ENCODE measurements at places on chromosomes 7 and 10. TPM values are rescaled to one million over a fixed set of nuclear protein-coding genes. Genes with fewer than 3 reads are reported as not detected.

DNA sequence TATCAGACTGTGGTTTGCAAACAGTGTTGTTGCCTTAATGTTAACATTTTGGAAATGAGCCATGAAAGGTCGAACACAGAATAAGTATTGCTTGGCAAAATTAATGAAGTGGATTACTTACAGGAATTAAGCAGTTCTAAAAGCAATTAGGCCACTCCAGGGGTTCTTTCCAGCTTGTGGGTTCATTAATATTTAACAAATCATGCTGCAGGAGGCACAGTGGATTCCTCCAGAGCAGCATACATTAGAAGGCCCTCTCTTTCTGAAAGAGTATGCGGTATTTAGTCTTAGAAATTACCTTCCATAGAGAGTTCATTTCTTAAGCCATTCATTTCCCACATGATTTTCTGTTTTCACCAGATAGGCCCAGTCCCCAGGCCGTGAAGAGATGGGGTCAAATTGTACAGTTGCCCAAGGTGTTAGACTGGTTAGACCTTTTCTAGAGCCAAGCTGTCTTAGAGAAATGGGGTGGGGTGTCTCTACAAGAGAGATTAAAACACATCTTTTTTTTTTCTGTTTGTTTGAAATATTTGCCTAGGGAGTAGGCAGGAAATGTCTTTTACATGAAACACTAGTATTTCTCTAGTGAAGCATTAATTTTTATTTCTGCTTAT, 40.0 kb upstream of the AGR3 start:
- DNase-seq: no peak

DNA sequence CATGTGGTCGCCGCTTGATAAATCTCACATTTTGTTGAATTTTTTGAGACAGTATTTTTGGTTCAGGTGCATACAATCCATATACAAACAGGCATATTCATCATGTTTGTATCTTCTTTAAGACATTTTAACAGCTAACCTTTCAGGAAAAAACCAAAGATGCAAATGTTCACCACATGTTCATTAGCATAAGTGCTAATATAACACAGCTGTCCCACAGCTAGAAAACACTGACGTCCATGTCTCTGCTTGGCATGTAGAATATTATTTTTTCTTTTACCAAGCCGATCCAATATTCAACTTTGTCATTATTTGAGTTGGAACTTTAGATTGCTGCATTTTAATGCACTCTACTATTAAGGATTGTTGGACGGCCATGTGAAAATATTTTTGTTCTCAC, 31.2 kb downstream of the BMPER start:
- DNase-seq: no peak

DNA sequence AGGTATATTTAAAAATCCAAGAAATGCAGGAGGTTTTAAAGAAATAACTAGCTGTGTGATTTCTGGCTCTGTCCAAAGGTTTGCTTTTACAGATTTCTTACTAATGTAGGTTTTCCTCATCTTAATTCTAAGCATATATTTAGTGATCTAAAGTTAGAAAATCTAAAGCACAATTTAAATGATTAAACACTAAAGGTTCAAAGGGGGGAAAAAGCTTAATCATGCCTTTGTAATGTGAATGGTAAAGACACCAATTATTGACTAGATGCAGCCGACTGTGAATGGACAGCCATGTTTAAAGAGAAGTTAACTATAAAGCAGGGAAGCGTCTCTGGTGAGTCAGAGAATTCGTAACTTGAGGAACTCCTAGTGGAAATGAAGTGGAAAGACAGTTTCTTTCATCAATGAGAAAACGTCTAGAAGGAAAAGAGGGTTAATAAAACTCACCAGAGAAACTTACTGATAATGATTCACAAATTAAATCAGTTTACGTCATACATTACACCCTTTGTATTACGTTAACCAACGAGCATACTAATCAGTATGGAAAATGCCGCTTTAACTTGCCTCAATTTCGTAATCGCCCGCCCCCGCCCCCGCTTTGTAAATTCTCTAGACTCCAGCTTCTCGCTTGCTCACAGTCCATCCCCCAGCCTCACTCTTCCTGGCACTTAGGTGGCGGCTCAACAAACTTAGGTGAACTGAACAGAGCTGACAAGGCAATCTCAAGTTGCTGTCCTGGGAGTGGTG, 1.1 kb upstream of the HBP1 start:
- DNase-seq: peak; percentile 83

DNA sequence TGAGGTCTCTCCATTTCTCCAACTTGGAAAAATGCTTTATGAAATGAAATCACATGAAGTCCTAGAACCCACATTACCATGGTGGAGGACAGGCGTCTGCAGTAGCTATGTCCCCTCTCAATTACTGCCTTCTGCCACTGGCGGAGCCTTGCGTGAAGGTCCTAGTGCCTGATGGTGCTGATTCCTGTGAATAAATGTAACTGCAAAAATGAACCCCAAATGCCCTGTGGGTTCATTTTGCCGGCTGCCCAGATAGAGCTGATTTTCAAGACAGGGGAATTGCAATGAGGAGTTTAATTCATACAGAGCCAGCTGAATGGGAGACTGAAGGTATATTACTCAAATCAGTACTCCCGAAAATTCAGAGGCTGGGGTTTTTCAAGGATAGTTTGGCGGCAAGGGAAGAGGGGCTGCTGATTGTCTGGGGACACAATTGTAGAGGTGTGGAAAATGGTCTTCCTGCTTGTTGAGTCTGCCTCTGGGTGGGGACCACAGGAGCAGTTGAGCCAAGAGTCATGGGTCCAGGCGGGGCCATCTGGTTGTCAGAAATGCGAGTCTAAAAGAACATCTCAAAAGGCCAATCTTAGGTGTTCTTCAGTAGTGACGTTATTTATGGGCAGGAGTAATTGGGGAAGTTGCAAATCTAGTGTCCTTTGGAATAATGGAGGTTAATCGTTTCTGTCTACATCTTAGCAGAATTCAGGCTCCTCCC, 13.5 kb downstream of the PRF1 start:
- no peak for DNase-seq

- DNase-seq: no peak
Observed at GRCh38 chr7:17046259-17046658, 164.5 kb upstream of the AGR3 start.

- no peak for DNase-seq
Observed at GRCh38 chr10:89644691-89644966, 413 bp downstream of the PANK1 start.

- DNase-seq: no peak
Observed at GRCh38 chr10:1938317-1938716, 201.0 kb upstream of the ADARB2 start.

- no peak for DNase-seq
Observed at GRCh38 chr7:157686285-157686894, 349.6 kb downstream of the DNAJB6 start.

GRCh38 chr10:123909866-123910265, 18.3 kb upstream of the CPXM2 start:
- no peak for DNase-seq

- DNase-seq: no peak
Observed at GRCh38 chr10:17006631-17007417, 122.8 kb downstream of the CUBN start.

GRCh38 chr7:91420606-91421005, 156.4 kb downstream of the FZD1 start:
- DNase-seq: no peak

DNA sequence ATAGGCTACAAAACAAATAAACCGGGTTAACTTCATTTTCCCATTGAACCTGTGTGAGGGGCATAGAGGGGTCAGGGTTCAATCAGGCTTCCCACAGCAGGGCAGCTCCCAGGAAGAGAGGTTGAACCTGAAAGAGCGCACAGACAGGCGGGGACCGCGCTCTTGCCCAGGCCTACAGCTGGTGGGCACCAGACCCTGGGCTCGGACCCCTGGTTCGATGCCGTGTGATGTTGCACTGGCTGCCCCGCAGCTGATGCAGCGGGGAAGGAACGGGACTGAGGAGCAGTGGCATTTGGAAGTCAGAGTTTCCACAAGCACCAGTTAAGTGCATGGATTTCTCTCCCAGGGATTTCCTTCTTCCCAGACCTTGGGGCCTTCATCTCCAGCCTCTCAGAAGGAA, 72.6 kb upstream of the INSIG1 start:
- DNase-seq: no peak

GRCh38 chr10:34575882-34576281, 239.2 kb downstream of the PARD3 start:
- DNase-seq: no peak

DNA sequence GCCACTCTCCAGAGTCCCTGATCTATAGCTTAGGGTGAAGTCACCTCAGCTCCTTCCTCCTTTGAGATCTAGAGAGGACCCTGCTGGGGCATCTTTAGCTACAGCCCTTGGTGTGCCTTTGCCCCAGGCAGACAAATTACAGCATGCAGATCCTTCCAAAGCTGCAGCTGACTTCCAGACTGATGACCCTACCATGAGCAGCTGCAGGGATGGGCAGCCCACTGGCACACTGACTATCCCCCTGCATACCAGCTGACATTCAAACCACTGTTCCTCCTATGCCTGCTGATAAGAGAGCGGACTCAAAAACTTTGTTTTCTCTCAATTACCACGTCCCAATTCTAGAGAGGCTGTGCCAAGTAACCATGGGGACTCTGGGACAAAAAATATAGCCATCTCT, 70.6 kb downstream of the COL13A1 start:
- DNase-seq: no peak

GRCh38 chr10:125419146-125419545, 258.8 kb upstream of the CTBP2 start:
- DNase-seq: no peak

GRCh38 chr7:129423700-129424410, 10.4 kb upstream of the STRIP2 start:
- no peak for DNase-seq

Gene GPER1
- 12.7 TPM for polyA plus RNA-seq

Gene ABCB4
- polyA plus RNA-seq: 0.53 TPM

Gene FAM25C
- polyA plus RNA-seq: not detected

Gene ABCA13
- polyA plus RNA-seq: 0.22 TPM

Gene ZNF107
- 2.5 TPM for polyA plus RNA-seq

Gene EBLN1
- not detected for polyA plus RNA-seq

Gene ADAMTS14
- polyA plus RNA-seq: 0.46 TPM

Gene HOXA6
- 4.4 TPM for polyA plus RNA-seq

Data from urinary bladder (tissue), 4 donors.